ENCODE measurements at places on chromosomes 11 and 22.

GRCh38 chr11:118088531-118088930 lies 1.8 kb upstream of the SMIM35 start:
- no peak for DNase-seq

GRCh38 chr11:72238040-72238450 lies 5.9 kb downstream of the PHOX2A start:
- peak; percentile 36 for DNase-seq

GRCh38 chr22:44860311-44860710 lies 107.9 kb downstream of the ARHGAP8 start:
- DNase-seq: no peak

GRCh38 chr22:46040471-46041465 lies 63.8 kb upstream of the WNT7B start:
- DNase-seq: no peak

- no peak for DNase-seq
These were observed 116.3 kb downstream of the DBX1 start for GRCh38 chr11:20043992-20044391.

GRCh38 chr22:36644333-36644757 lies 59.2 kb downstream of the CACNG2 start:
- no peak for DNase-seq

DNA sequence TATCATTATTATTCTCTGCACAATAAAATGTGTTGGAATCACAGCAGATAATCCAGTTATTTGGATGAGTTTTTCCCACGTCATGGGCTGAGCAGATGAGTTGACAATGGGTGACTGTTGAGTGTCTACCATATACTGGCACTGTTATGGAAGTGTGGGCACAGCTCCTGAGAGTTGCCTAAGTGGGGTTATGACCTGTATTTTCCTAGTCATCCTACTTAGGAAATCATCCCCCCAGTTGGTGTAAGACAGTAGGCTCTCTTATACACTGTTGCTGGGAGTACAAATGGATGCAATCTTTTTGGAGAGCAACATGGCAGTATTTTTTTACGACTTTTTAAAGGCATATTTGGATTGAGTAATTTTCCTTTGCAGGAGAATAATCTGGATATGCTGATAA lies 66.4 kb downstream of the TRAF6 start:
- DNase-seq: no peak

DNA sequence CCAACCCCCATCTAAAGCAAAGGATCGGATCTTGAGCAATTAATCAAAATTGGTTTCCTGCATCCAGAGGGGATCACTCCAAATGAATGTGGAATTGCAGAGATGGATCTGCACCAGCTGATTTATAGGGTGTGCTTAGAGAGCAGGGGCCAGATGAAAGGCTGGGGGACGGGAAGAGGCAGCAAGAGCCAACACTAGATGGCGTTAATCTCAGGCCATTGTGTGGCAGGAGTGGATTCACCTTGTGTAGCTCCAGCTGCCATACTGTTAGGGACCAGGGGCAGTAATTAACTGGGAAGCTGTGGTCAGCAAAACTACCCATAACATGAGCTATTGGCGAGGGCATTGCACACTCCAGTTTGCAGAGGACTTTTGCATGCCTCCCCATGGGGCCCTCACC lies 35.6 kb downstream of the SERPINH1 start:
- DNase-seq: no peak

GRCh38 chr11:7252683-7253213 lies 1.0 kb downstream of the SYT9 start:
- DNase-seq: no peak

- no peak for DNase-seq
These were observed 29.5 kb downstream of the SLC22A12 start for GRCh38 chr11:64620381-64620971.

DNA sequence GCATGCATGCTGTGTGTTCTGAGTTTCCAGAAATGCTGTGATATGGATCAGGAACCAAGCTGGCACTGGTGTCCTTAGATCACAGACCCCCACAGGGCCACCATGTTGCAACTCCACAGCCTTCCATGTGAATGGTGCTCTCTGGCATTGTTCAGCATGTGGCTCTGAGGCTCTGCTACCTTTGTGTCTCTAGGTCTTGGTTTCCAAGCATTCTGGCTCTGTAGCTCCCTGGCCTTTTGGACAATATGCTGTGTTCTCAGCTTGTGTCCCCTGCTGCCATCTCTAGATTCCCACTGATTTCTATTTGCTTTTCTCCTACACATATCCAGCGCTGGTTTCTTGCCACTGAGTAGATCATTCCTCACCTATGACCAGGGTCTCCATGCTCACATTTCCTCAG lies 3.9 kb downstream of the SPTBN2 start:
- no peak for DNase-seq

DNA sequence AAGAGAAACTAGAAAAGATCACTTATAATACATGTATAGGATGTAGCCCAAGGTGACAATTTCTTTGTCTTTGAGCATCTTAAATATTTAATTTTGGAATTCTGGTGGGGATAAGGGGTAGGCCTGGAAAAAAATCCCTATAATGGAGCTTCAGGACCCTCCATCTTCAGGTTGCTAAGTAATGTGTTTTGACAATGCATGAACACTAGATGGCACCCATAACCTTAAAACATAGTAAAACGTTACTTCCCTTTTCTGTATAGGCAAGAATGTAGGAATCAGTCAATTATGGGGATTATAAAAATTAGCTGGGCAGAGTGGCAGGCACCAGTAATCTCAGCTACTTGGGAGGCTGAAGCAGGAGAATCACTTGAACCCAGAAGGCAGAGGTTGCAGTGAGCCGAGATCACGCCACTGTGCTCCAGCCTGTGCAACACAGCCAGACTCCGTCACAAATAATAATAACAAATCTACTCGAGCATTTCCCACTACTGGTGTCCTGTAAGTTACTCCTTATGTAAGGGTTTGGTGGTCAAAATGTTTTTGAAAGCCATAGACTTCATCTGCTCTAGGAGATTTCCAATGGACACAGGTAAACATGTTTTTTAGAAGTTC lies 541.9 kb upstream of the CCDC90B start:
- DNase-seq: no peak

DNA sequence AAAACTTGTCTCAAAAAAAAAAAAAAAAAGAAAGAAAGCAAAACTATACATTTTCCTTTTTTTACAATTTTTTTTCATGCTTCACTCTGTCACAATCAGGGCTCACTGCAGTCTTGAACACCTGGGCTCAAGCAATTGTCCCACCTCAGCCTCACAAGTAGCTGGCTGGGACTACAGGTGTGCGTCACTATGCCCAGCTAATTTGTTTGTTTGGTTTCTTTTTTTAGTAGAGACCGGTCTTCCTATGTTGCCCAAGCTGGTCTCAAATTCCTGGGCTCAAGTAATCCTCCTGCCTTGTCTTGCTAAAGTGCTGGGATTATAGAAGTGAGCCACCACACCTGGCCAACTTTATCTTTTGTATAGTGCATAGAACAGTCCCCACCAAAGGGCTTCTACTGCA lies 15.0 kb upstream of the CXCR5 start:
- no peak for DNase-seq

GRCh38 chr22:26770624-26771023 lies 113.2 kb downstream of the MIAT start:
- no peak for DNase-seq

DNA sequence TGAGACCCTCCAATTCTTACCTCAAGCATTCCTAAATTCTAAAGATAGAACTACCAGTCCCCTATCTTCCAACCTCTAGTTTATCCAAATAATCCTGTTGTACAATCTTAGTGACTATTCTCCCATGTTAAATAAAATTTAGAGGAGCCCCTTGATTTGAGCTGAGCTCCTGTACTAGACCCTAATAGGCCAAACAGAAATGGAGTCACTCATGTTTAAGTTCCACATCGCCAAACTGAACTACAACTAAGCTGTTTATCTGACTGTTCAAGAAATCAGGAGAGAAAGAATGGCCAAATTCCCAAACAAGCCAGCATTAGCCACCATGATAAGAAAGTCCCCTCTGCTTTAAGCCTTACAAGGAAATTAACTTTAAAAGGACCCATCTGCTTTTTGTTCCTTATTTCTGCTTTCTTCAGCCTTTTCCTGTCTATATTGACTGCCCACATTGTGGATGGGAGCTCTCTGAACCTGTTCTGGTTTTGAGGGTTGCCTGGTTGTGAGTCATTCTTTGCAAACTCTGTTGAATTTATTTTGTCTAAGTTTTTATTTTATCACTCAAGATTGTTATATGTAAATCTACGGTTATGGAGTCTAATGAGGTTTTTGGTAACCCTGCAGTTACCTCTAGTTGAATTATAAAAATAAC lies 90.4 kb downstream of the TTC28 start:
- DNase-seq: no peak

GRCh38 chr22:29860006-29860766 lies 22.1 kb upstream of the ASCC2 start:
- no peak for DNase-seq

- no peak for DNase-seq
These were observed 1273.9 kb upstream of the CNTN5 start for GRCh38 chr11:97746818-97747217.

GRCh38 chr11:87866951-87867350 lies 308.3 kb downstream of the RAB38 start:
- DNase-seq: no peak

GRCh38 chr11:76234021-76234415 lies 27.7 kb upstream of the WNT11 start:
- no peak for DNase-seq

GRCh38 chr11:114472661-114473060 lies 33.4 kb downstream of the REXO2 start:
- DNase-seq: no peak

GRCh38 chr11:116061322-116061721 lies 557.1 kb upstream of the CADM1 start:
- DNase-seq: no peak

GRCh38 chr11:27409742-27410141 lies 46.7 kb upstream of the CCDC34 start:
- no peak for DNase-seq

DNA sequence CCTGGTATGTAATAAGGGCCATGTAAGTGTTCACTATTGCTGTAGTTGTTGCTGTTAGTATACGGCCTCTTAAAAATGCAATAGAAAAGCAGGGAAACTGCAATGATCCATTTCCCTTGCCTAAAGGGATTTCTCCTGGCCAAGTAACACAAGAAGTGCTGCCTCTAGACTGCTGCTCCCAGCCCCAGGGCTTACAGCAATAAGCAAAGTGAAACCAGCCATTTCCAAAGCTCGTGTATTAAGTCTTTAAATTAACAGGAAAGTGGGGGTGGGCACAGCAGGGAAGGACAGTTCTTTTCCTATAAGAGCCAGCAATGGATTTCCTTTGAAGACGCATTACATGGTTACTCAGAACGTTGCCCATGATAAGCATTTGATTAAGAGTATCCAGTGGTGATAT lies 36.9 kb upstream of the WT1 start:
- DNase-seq: no peak

DNA sequence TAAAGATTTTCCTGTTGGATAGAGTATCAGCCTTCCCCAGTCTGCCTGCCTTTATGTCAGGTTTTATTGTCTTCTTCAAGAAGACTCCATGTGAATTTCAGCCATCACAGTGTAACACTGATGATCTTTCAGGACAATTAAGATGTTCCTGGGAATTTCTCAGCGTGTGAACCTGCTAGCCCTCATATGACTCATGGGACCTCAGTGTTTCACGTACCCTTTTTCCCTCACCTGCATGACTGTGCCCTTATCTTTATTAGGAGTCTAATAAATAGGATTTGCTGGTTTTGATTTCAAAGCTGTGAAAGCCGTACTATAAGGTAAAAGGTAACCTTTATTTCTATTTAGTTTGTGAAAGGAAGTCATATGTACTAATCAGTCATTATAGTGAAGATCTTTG lies 81.7 kb upstream of the MYO18B start:
- no peak for DNase-seq

Measured in stimulated activated CD8-positive, alpha-beta memory T cell treated with anti-CD3 and anti-CD28 coated beads, Interleukin-2, amount 100 ng/mL, for 48 hours (primary cell).